Bronchial epithelial cell (primary cell): ENCODE measurements at places on chromosomes 2 and 18.

GRCh38 chr2:27033253-27033852, 588 bp downstream of the TMEM214 start:
- no peak for DNase-seq

- DNase-seq, result no peak
These were observed 43.5 kb downstream of the SCN1A start for GRCh38 chr2:166084301-166084700.

GRCh38 chr18:3281456-3282400, 19.8 kb downstream of the MYL12B start:
- DNase-seq, result peak; percentile 81

- DNase-seq, result no peak
These were observed 84.5 kb upstream of the ARHGAP28 start for GRCh38 chr18:6644836-6645627.
